ENCODE measurements at places on chromosomes 7 and 10.

DNA sequence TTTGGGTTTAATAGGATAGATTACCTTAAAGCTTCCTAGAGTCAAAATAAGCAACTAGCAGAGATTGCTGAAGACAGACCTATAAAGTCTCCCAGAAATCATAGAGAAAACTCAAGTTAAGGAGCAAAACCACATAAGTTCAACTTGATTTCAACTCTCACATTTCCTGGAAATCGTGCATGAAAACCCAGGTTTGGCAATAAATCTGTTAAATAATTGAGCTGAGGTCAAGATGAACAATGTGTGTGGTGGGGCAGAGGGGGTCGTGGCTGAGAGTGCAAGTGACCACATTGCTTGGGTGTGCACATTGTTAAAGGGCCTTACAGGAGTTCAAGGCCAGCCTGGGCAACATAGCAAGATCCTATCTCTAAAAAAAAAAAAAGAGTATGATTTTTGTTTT, 636.5 kb downstream of the GALNT17 start:
- no peak for DNase-seq

DNA sequence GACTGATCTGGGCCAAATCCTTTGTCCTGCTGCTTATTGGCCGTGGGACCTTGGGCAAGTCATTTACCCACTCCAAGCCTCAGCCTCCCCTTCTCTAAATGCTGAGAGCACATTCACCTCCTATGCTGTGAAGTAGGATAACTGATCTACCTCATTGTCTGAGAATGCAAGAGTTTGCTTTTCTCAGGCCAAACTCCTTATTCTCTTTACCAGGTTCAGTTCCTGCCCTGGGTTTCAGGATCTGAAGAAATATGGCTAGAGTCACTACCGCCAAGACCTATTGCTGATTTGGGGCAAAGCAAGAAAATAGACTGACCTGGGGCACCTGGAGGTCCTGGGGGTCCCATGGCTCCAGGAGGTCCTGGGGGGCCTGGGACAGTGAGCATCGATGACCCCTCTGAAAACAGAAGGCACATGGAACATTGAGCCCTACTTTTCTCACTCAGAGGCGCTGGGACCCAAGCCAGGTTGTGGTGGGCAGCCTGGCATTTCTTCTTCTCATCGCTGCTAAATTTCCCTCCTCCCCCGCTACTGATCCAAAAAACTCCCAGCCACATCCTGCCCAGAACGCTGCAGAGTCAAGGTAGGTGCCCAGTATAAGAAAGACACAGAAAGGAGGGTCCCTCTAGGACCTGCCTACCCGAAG, 42.4 kb downstream of the COL17A1 start:
- DNase-seq = no peak

- no peak for DNase-seq
Observed at GRCh38 chr10:52517012-52517411, 202.9 kb downstream of the DKK1 start.

DNA sequence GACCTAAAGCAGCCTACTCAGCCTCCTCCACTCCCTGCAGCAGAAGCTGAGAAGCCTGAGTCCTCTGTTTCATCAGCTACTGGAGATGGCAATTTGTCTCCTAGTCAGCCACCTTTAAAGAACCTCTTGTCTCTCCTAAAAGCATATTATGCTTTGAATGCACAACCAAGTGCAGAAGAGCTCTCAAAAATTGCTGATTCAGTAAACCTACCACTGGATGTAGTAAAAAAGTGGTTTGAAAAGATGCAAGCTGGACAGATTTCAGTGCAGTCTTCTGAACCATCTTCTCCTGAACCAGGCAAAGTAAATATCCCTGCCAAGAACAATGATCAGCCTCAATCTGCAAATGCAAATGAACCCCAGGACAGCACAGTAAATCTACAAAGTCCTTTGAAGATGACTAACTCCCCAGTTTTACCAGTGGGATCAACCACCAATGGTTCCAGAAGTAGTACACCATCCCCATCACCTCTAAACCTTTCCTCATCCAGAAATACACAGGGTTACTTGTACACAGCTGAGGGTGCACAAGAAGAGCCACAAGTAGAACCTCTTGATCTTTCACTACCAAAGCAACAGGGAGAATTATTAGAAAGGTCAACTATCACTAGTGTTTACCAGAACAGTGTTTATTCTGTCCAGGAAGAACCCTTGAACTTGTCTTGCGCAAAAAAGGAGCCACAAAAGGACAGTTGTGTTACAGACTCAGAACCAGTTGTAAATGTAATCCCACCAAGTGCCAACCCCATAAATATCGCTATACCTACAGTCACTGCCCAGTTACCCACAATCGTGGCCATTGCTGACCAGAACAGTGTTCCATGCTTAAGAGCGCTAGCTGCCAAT, 202.2 kb downstream of the ZEB1 start:
- DNase-seq = no peak

DNA sequence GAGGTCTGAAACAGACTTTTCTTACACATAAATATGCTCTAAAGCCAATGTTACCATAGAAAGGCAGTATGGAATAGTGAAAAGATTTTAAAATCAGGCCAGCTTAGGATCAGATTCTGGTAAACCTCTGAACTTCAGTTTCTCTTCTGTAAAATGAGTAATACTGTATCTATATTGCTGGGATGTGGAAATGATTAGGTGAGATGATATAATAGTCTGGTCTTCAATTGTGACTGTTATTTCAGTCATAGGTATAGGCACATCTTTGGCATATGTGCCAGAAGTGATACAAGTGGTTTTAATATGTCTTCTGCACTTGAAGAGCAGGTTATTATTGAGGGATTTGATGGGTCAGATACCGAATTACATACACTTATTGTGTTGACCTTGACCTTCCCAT, 7.2 kb downstream of the ZNF277 start:
- DNase-seq = no peak

- DNase-seq = no peak
Observed at GRCh38 chr10:126060261-126060931, 164.0 kb downstream of the FANK1 start.

DNA sequence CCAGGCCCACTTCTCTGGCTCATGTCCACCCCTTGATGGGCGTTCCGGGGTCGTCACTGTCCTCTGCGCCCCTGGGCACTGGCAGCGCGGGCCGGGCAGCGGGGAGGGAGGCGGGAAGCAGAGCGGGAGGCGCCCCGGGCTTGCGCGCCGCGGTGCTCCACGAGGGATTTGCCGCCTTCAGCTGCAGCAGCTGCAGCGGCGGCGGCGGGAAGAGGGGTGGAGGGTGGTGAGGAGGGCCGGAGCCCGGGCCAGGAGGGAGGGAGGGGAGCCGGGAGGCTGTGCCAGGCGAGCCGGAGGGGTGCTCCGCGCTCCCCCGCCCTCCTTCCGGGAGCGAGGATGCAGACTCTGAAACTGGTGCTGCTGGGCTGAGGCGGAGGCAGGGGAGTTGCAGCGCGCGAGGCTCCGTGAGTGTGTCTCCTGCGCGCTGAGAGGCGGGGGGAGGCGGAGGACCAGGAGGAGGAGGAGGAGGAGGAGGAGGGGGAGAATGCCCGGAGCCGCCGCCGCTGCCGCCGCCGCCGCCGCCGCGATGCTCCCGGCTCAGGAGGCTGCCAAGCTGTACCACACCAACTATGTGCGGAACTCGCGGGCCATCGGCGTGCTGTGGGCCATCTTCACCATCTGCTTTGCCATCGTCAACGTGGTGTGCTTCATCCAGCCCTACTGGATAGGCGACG, at the start of gene LHFPL3:
TSS of gene LHFPL3 (plus strand) at position 308 of the 674 bp plus-strand sequence.
- no peak for DNase-seq

DNA sequence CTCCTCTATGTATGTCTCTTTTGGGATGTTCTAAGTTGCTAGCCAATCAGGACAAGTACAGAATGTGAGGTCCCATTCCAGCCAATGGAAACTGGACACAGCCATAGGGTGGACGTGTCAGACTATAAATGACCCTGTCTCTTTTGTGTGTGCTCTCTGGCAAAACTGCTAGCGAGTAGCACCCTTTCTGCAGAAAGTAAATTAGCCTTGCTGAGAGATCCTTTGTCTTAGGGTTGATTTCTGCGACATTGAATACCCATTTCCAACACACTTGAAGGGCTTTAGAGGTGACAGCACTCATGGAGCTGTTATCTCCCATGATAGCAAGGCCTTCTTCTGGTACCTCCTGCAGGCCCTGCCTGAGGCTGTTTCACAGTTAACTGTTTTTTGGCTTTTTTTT, 107.5 kb downstream of the CCNY start:
- no peak for DNase-seq

- DNase-seq = no peak
Observed at GRCh38 chr7:38224392-38224791, 46.3 kb downstream of the STARD3NL start.

DNA sequence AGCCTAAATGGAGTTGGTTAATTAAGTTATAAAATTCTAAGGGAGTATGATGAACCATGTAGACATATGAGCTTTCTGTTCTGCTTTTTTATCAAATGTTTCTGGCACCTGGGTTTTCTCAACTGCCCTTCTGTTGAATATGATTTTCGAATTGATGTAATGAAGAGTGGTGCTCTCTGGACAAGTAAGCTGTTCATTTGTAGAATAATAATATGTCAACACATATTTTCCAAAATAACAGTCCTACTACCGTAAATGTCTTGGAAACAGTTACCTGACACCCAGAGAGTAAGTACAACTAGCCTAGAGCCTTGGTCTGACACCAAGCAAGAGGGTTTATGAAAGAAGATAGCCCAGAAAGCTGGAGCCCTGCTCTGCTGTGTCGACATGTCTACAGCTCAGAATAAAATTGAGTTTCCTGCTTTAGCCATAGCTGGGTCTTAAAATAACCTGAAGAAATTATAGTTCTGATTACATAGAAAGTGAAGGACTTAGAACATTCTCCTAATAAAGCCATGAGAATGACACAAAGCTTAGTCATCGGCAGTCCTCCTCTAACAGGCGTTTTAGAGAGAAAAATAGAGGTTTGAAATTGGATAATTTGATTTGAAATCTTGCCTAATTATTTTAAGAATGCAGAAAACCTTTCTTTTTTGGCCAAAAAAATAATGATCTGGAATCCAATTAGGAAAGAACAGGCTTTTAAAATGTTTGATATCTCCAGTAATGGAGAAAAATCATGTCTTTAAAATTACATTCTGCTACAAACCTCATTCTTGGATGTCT, 25.1 kb downstream of the HDAC9 start:
- no peak for DNase-seq

- no peak for DNase-seq
Observed at GRCh38 chr10:122637376-122637775, 62.3 kb downstream of the C10orf120 start.

- no peak for DNase-seq
Observed at GRCh38 chr7:50836646-50837045, 54.0 kb upstream of the GRB10 start.

DNA sequence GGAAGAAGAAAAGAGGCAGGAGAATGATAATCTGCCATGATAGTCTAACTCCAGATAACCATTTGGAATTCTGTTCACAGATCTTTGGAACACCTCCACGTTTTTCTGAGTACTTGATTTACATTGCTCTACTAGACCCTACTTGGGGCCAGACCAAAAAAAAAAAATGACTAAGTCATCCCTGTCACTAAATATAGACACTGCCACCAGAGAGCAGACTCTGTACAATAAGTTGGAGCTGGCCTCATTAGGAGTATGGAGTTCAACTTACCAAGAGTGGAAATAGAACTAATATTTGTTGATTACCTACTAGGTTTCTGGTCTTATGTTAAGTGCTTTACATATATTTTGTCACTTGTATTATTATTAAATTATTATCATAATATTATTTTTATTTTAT, 80.9 kb upstream of the ZNF800 start:
- DNase-seq = no peak

- DNase-seq = no peak
Observed at GRCh38 chr10:49575489-49576072, 34.5 kb upstream of the SLC18A3 start.

DNA sequence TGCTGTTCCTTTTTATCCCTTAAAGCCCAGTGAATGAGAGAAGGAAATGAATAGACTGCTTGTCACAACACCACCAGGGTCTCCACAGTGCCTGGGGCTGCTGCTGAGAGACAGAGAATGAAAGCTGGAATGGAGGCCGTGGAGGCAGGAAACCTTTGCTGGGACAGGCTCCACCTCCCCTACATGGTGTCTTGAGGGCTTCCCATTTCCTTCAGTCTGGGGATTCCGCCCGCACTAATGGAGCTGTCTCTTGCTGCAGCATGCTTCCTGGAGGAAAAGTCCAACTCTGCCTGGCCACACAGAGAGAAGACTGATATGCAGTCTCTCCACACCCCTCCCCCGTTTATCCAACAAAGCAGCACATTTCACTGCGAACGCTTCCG, 54.5 kb downstream of the LRRC4 start:
- DNase-seq = no peak

Data from NCI-H774 (cell line).